ENCODE measurements at places on chromosomes 5 and 9.
A peak's percentile ranks its signal among the peaks of the same experiment; 100 is the strongest.

DNA sequence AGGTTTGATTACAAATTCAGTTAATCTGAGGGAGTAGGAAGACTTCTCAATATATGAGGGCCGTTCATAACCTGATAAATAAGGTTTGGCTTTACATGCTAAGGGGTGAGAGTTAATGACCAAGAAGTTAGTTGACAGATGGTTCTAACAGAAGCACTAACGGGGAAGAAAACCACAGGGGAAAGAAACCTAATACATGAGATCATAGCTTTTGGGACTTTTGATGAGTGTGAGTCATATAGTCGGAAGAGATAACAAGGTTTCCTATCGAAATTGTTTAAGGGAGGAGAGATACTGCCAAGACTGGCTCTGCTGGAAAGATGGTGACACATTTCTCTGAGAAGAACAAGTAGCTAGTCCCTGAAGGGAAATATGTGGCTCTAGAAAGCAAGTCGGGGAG is 140.1 kb downstream of the COX7C start:
- DNase-seq, result no peak

DNA sequence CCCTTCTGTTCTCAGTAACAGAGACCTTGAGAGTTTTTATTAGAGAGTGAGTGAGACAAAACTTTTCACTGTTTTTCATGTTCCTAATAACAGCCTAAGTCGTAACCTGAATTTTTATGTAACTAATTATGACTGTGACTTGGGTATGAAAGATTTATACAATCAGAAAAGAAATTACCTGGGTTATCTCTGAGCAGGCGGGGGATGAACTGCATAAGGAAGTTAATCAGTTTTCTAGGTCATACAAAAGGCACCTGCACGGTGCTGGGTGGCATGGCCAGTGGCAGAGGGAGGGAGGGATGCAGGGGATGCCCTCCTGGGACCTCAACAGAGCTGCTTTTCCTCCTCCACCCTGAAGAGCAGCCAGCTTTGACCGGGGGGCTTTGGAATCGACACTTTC is 219.8 kb downstream of the HSPA4 start:
- DNase-seq, result no peak

DNA sequence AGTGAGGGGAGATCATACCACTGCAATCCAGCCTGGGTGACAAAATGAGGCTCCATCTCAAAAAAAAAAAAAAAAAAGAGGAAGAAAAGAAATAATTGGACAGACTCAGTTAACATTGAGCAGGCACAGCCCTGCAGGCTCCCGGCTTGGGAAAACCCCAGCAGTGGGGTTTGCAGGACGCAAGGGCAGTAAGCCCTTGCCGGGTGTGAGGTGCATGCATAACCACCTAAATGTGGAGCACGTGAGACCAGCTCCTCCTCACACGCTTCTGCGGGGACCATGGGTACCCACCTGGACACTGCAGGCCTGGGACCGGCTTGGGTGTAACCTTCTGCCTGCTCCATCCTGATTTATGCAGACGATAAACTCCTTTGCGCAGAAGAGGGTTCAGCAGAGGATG is 4.8 kb upstream of the SLC6A18 start:
- DNase-seq, result no peak

GRCh38 chr5:169089343-169089742 is 211.6 kb downstream of the SLIT3 start:
- DNase-seq, result no peak

DNA sequence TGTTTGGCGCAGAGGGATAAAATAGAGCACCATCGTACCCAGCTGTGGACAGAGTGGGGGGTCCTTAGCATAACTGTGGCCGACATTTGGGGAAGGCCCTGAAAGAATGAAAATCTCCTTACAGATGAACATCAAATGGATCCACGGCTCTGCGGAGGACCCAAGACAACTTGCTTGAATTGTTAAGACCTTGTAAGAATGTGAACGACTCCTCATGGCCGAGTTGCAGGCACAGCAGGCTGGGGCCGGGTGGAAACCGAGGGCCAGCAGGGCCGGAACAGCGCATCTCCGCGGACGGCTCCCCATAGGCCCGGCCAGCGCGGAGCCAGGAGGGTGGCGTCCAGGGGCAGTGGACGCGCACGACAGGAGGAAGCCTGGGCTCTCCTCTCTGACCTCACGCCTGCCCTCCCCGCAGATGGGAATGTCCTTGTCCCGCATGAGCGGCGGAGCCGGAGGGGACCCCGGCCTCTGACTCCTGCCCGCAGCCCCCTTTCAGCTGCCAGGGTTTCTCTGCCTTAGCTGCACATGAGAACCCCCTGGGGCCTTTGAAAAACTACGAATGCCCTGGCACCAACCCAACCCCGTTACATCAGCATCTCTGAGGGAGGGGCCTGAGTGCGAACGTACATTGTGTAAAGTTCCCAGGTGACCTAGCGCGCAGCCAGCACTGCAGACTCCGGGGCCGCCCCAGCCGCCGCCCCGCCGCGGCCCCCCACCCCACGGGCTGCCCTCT is 36.2 kb upstream of the PTCH1 start:
- DNase-seq, result no peak

DNA sequence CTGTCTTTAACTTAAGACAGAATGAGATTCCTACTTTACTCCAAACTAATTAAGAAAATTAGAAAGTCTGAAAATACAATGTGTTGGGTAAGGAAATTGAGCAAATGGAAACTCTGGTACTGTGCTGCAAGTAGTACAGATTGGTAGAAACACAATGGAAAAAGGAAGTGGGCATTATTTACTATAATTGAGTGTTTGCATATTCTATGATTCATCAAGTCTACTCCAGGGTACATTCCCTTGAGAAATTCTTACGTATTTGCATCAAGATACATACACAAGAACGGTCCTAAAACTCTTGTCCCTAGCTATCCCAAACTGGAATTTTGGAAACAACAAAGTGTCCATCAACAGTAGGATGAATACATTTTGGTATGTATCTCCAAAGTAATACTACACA is 123.5 kb upstream of the TARS1 start:
- DNase-seq, result no peak

GRCh38 chr5:7186818-7187217 is 209.1 kb upstream of the ADCY2 start:
- DNase-seq, result no peak

DNA sequence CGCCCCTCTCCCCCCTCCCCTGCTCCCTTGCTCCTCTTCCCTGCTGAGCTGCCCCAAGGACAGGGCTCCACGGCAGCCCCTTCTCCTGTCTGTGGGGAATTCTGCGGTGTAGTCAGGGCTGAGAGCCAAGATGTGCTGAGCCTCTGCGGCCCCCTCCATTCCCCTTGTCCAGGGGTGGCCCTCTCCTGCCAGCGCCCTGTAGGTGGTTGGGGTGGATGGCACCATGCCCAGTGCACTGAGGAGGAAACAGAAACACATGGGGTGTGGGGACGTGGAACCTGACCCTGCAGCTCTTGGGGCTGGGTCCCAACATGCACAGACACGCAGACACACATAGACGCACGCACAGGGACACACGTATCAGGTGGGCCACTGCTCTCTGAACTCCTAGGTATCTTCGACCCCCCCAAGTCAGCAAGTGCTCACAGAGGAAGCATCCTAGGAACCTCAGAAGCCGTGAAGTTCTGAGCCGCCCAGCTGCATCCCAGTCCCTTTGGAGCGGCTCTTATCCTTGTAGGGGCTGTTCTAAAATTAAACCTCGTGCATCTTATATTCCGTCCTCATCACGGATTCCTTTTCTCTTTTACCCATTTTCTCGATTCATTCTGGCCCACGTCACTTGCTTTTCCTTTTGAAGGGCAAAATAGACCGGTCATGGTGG is 64.8 kb downstream of the HMCN2 start:
- DNase-seq, result no peak

GRCh38 chr5:98700730-98701129 is 72.7 kb upstream of the RGMB start:
- DNase-seq, result no peak

GRCh38 chr9:135797507-135798262 is 95.7 kb downstream of the KCNT1 start:
- DNase-seq, result peak; percentile 36

DNA sequence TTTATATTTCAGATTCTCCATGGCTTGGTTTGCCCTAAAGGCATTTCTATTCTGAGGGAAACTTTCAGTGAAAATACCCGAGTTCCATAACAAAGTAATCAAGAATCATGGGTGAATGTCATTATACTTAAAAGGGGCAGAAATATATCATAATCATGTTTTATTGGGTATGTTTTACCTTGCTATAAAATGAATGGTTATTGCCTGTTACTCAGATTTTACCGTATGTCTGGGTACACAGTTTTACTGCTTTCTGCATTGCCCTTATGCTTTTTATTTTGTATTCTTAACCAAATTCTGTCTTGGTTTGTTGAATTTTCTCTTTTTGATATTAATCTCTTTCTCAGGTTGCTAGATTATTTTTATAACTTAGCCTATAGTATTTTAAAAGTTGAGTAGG is 2.5 kb downstream of the GPR151 start:
- no peak for DNase-seq

- DNase-seq, result no peak
These were observed 1.1 kb upstream of the FAM78A start for GRCh38 chr9:131277287-131277909.

DNA sequence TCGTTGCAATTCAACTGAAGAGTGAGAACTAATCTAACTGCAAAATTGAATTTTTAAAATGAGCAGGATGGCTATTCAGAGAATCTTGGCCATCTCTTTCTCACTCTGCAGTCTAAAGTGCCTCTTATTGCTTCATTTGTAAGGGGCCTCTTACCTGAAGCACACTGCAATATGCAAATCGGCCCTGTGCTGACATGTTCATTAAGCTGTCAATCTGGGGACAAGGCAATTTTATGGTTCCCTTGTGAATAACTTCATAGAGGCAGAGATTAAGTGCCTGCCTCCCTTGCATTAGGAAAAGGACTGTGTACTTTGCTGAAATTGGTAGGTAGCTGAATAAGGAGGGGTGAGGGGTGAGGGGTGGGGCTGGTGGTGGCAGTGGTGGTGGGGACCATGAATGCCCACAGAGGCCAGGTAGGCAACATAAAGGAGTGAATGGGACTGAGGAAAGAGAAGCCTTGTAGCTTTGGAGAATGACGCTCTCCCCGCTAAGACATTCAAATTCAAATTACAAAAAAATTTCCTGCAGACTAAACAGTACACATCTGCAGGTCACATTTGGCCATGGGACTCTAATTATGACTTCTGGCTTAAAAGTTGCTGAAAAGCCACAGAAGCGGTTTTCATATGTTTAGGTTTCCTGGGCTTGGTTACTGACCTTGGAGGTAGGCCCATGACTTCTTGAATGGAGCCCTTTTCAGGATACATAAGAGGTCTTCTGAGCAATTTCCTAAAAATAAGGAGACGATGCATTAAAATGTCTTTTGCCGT is 25.0 kb downstream of the TNFSF8 start:
- no peak for DNase-seq

DNA sequence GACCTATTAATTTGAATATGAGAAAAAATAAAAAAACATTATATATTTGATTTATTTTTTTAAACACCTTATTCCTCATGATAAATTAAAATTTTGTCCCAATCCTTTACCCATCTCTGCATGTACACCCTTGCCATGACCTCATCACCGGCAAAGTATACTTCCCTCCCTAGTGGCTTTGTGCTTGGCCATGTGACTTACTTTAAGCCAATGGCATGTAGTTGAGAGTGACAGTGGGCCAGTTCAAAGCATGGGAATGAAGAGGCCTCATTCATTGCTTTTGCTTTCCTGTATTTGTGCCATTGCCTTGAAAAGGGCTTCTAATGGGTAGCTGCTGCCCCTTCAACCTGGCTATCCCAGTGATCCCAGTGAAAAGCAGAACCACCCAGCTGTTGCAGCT is 31.2 kb downstream of the C9 start:
- DNase-seq, result no peak

DNA sequence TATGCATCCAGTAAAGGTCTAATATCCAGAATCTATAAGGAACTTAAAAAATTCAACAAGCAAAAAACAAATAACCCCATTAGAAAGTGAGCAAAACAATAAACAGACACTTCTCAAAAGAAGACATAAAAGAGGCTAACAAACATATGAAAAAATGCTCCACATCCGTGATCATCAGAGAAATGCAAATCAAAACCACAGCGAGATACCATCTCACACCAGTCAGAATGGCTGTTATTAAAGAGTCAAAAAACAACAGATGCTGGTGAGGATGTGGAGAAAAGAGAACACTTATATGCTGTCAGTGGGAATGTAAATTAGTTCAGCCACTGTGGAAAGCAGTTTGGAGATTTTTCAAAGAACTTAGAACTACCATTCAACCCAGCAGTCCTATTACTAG is 86.1 kb downstream of the WWC1 start:
- no peak for DNase-seq

- no peak for DNase-seq
These were observed 68.6 kb downstream of the NLN start for GRCh38 chr5:65790371-65791163.

DNA sequence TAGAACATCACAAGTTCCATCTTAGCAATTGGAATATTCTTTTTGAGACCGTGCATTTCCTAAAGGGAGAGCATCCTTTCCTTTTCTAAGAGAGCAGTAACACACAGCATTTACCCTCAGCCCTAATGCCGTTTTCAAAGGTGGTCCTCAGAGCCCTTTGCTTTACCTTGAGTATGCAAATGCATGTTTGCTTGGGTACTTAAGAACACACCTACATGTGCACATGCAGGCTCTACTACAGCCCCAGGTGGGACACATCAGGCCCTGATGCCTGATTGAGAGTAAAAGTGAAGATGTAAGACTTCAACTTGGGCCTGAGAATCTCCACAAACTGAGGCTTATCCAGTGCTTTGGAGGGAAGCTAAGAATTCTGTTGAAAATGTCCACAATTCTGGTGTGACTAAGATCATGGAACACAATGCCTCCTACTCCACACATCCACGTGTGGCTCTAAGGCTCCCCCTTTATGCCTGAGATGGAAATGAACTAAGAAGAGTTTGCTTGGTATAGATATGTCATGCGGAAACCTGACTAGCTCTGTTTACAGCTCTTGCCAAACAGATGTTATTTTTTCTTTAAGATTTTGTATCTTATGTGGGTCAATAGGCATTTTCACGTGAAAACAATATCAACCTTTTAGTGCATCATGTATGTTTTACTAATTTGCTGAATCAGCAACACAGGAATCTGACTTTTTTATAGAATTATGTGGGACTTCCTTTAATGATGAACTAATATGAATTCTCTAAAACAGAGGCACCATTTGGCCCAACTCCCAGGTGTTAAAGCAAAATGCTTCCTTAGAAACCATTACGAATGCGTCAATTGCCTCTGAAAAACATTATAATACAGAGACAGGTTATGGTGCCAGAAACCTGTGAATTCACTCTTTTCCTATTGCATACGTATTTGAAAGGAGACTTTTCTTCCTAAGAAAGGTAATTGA is 48.9 kb upstream of the SLC2A8 start:
- no peak for DNase-seq
